ENCODE measurements at places on chromosomes 5 and 9.

DNA sequence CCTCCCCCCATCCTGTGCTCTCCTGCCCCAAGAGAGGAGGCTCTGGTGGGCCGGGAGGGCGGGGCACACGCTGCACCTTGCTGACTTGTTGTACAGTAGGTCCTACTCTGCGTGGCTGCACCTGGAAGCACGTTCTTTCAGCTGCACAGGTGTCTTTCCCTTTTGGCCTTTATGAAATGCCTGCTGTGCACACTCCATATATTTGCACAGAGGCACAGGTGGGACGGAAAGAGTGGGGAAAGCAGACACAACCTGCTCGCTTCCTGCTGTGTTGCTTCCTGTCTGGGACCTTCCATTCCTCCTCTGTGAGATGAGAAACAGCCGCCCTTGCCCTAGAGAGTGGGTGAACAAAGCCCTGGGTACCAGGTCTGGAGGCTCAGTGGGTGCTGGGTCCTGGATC, 4.8 kb downstream of the USP20 start:
- no peak for DNase-seq

DNA sequence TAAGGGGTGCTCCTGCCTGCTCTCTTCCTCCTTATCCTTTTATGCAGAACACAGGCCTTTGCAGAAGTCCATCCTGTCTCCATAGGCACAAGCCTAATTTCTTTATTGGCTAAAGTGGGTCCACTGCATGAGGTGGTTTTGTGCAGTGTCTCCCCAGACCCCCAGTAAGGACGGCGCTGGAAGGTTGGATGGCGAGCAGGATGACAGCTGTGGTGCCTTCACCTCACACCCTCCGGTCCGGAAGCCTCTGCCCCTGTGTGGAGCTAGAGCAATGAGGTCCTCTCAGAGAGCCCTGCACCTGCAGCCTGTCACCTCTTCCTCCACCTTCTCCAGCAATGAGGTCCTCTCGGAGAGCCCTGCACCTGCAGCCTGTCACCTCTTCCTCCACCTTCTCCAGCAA, 393.7 kb upstream of the IRX1 start:
- DNase-seq = no peak

- DNase-seq = no peak
These were observed 829.1 kb downstream of the PTPRD start for GRCh38 chr9:9783711-9784110.

DNA sequence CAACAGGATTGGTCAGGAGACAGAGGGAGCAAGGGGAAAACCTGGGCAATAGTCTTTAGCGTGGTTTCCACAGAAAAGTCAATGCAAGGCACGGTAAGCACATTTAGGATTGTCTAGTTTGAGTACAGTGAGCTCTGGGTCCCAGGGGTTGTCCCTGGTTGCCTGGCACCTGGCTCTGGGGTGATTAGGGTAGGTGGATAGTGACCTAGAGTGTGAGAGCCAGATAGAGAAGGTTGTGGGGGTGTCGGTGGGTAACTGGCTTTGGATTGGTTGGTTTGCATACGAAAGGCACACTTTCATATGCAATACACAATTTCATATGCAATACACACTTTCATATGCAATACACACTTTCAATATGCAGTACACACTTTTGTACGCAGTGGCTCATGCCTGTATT, 20.1 kb upstream of the GOLM1 start:
- DNase-seq = no peak

- no peak for DNase-seq
These were observed 56.6 kb downstream of the HSD17B3 start for GRCh38 chr9:96245399-96245798.

GRCh38 chr5:151684690-151685361, 1.9 kb downstream of the SPARC start:
- no peak for DNase-seq

GRCh38 chr5:128196080-128196479, 112.5 kb downstream of the SLC12A2 start:
- no peak for DNase-seq

GRCh38 chr5:105593011-105593760, 2030.6 kb upstream of the NUDT12 start:
- no peak for DNase-seq

DNA sequence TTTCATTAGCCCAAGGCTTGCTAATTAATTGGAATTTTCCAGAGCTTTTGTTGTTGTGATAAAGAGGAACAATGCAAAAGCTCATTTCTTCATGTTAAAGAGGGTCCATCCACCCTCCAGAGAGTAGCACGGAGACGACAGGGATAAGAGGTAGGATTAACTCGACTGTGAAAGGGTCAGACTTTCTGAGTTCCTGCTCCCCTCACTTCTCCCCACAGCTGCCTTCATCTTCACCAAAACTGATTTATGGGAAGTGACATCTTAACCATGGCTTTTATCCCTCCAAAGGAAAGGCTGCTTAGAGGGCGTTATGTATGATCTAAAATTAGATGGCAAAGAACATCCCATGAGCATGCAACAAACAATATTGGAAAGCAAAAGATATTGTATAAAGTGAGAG, 135.5 kb downstream of the GLIS3 start:
- DNase-seq = no peak

DNA sequence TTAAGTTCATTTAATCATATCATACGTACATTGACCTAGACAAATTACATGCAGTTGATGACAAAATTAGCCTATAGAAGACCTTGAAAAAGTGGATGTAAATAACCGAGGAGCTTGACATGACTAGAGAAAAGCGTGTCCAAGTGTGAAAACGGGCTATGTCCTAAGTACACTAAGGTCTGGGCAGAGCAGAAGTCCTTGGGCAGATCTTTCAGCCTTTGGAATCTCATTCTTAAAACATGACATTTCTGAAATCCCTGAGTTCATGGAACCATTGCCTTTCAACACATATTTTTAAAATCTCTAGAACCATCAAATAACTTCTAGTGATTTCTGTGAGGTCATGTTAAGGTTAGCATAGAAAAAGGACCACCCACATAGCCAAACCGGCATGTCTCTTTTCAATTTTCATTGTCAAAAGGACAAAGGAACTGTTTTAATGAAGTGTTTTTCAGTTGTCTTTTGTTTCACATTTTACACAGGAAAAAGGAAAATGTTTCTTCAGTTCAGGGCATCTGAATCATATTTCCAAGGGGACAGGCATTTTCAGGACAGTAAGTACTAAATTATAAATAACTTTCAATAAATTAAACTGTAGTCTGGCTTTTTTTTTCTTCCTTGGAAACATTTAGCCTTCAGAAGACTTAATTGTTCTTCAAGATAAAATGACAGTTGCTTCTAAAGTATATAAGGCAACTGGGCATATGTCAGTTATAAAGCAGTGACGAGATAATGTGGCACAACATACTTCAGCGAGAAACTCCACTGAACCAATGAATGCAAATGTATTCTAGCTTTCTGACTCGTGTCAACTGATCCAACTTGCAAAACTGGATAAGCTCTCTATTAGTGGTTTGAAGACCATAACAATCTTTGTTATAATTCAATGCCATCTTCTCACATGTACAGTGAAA, 416.8 kb downstream of the NFIB start:
- no peak for DNase-seq

DNA sequence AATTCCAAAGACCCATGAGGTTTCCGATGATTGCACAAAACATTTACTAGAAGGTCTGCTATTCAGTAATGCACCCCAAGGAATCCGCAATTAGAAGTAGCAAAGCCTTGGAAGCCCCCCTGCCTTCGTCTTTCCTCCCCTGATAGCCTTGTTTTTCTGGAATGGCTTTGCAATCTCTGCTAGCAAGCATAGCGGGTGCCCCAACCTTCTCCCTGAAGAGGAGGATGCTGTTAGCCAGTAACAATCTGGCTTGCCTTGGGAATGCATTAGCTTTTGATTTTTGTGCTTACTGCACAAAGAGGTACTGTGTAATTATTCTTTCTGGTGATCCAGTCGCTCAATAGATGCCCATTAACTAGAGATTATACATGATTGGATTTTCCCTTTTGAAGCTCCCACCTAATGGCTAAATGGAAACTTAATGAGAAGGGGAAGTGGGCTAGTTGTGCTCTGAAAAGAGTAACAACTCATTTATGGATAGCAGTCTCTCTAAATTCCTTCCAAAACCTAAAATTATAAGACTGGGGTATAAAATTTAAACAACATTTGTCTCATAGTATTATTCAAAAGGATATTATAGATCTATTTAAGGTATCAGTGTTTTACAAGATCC, 91.6 kb downstream of the FBXW11 start:
- DNase-seq = no peak

- DNase-seq = no peak
These were observed 13.2 kb upstream of the CEL start for GRCh38 chr9:133048595-133048994.

DNA sequence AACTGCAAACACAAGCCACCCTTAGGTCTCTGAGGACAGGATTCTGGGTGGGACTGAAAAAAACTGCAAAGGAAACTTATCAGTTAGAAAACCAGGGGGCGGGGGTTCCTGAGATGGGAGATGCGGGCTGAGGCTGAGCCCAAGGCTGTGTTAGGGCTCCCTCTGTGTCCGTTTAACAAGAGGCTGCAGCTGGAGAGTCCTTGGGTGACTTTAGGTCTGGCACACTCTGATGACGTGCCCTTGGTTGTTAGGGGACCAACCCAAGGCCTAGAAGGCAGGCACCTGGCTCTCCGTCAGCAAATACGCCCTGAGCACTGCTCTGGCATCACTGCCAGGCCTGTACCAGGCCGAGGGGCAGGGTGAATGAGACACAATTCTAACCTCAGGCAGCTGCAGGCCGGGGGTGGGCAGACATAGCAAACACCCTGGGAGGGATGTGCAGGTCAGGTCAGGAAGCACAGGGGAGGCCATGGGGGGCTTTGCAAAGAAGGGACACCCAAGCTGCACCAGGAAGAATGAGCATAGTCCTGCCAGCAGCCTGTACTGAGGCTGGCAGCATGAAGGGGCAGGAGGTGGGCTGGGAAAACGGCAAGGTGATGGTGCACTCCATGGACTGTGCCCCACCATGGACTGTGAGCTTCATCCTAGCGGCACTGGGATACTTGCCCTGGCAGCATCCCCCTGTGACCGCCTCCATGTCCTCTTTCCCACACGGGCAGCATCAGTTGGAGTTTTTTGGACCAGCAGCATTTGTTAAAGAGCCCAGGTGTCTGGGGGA, 137.9 kb downstream of the GABBR2 start:
- no peak for DNase-seq

- no peak for DNase-seq
These were observed 115.1 kb upstream of the MVB12B start for GRCh38 chr9:126211441-126212074.

DNA sequence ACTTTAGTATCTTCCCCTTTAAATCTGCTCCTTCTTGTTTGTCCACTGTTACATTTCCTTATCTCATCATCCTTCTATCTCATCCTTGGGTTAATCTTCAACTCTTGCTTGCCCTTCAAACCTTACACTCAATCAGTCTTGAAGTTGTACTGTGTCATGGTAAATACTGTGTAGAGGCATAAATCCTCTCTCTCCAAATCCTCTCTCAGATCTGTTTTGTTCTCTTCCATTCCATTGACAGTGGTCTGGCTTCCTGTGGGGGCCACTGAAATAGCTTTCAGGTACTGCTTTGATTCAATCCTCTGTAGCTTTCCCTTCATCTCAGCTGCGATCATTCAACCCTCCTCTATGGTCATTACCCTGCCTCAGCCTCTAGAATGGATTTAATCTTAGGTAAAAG, 104.0 kb downstream of the PLCXD3 start:
- DNase-seq = no peak

DNA sequence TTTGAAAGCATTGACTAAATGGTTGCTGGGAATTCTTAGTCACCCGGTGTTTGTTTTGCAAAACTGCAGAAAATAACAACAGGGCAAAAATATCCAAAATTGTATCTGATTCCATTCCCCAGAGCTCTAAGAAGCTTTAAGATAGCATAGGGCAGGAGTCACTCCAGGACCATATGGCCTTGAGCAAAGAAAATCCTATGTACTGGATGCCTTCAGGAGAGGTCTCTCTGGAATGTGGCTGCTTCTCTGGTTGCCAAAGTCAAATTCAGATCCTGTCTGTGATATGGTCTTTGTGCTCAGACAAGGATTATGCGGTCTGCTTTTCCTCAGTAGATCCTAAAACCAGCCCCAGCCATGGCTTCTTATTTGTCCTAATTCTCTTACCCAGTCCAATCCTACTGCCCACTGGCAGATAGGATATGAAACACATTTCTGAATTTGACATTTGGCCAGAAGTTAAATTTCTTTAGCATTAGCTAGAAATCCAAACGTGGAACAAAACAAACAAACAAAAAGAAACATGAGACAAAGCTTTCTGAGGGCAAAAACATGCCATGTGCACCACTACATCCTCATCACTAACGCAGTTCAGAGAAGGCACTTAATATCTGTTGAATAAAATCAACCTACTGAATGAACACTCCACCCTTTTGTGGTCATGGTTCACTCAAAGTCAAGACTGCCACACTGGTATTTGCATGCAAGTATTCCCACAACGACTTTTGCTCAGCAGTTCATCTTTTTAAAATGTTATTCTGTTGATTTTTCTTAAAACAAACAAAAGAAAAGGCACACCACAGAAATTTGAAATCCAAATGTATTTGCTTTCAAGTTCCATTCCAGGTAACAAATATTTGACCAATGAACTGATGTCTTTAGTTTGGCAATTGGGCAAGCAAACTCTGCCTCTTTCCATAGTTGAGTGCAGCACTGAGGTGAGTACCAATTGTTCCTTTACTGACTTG, 165.7 kb downstream of the TRPM6 start:
- no peak for DNase-seq

DNA sequence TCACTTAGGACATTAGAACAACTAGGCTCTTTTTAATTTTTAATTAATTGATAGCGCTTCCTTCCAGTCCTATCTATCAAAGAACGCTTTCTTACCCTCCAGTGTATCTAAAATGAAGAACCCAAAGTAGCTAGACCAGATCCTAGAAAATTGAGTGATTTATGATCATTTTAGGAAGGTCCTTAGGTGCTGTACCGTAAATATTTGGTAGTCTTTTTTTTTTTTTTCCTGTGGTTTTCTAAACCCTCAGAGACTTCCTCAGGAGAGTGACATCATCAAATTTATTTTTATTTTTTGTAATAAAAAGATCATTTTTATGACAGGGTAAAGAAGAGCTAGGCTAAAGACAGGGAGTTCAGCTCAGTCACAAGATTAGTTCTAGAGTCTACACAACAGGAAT, 197.4 kb downstream of the WDR70 start:
- no peak for DNase-seq

GRCh38 chr9:93949073-93949693, 6.0 kb downstream of the BARX1 start:
- no peak for DNase-seq

GRCh38 chr9:29555502-29555901, 1982.2 kb upstream of the C9orf72 start:
- DNase-seq = no peak

GRCh38 chr5:39760385-39761198, 335.8 kb upstream of the DAB2 start:
- no peak for DNase-seq
